ENCODE measurements at places on chromosomes 11 and 22.

DNA sequence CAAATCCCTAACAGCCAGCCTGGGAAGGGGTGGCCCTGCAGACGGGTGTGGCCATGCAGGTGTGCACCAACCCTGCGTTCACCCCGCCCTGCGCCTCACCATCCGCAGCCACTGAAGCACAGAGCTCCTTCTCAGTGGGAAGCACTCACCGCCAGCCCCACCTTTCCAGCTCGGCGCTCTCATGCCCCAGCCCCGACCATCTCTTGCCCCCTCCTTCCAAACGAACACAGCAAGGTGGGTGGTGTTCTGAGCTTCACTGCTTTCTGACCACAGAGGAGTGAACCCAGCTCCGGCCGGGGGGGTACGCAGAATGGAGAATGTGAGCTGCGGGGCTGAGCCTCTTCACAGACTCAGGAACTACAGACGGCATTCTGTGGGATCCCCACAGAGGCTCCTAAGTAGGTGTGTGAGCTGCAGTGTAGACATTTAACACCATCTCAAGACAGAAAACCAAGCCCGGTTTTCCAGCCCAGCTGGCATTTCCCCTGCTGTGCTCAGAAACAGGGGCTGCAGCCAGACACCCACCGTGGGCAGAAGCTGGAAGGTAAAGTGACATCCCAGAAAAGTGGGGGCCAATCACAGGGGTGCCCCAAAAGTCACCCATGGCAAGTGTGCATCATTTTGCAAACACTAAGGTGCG, 88.4 kb upstream of the RTL6 start:
- no peak for DNase-seq

DNA sequence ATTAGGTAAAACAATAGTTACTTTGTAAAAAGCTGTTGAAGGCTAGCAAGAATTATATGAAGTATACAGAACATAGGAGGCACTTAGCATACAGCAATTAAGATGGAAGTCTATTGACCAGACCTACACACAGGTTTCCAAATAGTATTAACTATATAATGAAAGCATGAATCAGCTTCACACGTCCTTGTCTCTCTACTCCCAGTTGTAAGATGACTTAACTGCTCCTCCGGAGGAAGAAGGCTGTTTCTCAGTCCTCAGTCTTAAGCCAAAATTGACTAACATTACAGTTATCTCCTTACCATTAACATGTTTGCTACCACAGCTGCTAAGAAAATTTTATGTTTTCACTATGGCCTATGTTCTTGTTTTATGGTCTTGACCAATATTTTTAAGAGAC, 24.7 kb downstream of the SIK3 start:
- DNase-seq: no peak

DNA sequence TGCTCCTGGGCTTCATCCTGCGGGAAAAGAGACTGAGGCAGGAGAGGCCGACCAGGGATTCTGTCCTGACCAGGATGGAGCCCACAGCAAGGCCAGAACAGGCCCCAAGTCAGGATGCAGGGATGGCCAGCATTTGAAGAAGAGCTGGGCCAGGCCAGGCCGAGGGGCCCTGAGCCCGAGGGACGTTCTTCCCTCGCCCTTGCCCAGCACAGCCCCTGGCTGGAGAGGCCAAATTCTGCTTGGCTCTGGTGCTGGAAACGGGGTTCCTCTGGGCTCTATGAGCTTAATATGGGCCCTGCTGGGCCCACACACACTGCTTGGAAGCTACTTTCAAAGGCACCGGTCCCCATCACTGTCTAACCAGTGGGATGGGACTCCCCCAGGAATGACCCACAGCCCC, 7.6 kb downstream of the APOBEC3G start:
- no peak for DNase-seq

- peak; percentile 79 for DNase-seq
Measured at GRCh38 chr11:94504689-94505293, 7.5 kb upstream of the C11orf97 start.

DNA sequence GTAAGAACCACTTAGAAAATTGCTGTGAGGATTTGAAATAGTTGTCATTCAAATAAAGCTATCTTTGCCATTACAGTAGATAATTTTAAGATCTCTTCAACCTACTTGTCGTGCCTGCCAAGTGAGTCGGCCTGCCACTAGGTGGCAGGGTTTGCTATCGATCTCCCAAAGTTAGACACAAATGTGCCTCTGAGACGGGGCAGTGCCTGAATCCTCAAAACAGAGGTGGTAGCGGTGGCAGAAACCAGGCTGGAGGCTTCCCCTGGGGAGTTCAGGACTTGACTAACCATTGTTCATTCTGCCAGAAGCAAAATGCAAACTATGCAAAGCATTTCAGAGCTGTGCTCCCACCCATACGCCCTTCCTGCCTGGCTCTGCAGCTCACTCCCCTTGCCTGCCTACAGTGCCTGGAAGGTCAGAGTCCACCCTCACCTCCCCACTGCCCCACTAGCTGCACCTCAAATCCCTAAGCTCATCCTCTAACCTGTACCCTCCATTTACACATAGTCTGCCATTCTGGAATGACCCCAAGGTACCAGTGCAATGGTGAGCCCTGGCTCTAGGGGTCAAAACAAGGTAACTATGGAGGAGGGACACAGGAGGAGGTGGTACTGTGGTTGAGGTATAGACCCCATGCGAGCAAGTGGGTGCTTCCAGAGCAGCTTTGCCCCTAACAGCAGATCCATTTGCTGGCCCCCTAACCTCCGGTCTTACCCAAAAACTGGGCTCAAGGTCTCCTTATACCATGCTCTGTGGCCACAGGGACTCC, 82.1 kb downstream of the C11orf58 start:
- DNase-seq: peak; percentile 57

DNA sequence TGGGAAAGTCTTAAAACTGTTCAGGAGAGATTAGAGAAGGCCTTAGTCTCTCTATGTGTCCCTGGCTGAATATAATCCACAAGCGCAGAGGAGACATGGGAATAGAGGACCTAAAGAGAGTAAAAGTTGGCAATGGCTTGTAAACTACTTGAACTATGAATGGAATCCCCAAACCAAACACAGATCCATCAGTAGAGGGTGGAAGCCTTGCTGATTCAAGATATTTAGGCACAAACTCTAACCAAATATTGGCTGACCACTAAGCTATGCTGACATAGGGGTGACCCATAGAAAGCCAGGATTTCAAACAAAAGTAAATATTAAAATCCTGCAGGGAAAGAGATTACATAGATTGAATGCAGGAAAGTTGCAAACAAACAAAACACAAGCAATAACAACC, 439.2 kb downstream of the DLG2 start:
- DNase-seq: no peak

- DNase-seq: no peak
Measured at GRCh38 chr22:48391820-48392219, 1435.9 kb downstream of the BRD1 start.

DNA sequence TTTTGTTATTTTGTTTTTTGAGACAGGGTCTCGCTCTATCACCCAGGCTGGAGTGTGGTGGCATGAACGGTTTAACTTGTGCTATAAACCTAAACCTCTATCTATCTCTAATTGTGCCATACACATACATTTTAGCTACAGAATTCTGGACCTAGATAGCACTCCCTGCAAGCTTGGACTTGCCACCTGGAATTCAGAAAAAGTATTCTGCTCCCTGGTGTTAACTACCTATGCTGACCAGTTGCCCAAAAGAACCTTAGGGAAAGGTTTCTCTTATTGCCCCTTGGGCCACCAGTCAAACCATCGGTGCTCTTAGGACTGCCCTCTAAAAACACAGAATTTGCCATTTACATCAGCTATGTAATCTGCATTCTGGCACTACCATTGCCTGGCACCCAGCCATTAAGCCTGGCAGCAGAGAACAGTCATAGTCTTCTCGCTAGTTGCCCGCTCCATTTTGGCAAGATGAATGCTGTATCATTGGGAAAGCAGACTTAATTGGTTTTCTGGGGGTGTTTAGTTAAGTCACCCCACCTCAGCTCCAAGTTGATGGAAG, 55.3 kb downstream of the ETS1 start:
- DNase-seq: no peak

DNA sequence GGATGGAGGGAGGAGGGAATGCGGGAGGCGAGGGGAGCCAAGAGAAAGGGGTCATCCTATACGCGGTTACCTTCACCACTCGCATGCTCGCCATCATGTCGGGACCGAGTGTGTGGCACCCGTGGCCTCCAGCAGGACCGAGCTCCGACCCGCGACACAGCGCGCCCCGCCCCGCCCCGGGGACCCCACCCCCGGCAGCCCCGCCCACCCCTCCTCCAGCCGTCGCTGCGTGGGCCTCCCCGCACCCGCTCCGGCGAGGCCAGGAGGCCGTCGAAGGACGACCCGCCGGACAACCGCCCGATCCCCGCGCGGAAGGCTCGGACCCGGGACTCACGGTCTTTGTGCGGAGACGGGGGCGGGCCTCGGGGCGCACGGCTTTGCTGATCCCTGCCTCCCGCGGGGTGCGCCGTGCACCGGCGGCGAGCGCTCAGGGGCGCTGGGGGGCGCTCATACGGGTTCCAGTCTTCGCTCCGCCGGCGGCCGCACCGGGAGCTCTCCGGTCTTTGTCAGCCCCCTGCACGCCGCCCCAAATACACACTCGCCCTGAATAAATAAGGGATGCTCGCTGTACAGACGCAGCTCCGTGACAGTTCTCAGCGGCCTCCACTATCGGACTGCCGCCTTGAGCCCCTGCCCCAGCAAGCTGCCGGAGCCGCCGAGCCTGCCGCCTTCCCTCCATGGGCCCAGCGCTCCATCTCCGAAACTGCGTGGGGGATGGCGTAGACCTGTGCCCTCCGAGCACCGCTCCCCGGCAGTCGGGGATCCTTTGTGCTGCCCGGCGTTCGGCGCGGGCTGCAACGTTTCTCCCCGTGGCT, at the start of gene UBE2L6:
Gene UBE2L6, minus strand, starts transcription at position 158 of the 815 bp plus-strand sequence. Its CDS starts 61 bp downstream, at position 97.
- DNase-seq: peak; percentile 66

DNA sequence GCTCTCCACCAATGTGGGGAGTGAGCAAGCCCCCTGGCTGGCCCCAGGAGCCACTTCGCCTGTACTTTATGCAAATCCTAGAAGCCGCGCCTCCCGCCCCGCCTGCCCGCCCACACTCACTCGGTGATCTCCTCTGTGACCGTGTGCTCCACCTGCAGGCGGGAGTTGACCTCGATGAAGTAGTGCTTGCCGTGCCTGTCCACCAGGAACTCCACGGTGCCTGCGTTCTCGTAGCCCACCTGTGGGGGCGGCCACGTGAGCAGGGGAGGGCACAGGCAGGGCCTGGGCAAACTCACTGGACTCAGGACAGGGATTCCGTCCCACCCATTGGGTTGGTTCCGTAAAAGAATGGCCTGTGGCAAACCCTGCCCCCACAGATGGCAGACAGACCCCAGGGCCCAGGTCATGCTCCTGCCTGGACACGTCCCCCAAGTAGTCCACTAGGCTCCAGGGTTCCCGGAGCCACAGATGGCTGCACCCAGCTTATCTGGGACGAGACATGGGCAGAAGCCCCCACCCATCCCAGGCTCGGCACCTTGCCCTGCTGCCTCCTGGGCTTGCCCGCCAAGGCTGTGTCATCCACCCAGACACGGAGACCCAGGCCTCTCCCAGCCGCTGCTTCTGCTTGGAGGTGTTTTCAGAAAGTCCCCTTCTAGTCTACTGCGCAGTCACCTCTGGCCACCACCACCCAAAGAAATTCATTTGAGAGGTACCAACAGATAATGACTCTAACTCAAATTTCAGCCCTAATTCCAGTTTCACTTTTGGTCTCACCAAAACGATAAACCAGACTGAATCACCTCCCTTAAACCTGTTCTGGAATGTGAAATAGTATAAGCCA, 12.1 kb downstream of the LRFN4 start:
- DNase-seq: peak; percentile 82

DNA sequence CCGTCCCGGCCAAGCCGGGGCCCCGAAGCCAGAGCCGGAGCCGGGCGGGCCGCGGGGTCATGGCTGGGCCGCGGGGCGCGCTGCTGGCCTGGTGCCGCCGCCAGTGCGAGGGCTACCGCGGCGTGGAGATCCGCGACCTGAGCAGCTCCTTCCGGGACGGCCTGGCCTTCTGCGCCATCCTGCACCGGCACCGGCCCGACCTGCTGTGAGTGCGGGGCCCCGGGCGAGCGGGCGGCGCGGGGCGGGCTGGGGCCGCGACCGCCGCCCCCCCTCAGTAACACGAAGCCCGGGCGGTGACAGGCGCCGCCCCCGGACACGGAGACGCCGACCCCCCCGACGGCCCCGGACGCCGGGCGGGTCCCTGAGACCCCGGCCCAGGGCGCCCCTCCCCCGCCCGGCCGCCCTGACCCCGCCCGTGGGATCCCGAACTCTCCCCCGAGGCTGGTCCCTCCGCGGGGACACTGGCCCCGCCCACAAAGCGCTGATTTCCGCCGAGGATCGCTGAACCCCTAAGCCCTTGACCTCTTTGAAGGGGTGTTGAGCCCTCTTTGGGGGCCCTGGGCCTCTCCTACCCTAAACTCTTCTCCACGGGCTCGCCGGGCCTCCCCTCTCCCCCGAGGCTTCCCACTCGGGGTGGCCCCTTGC, 389 bp downstream of the MICALL1 start:
- no peak for DNase-seq

DNA sequence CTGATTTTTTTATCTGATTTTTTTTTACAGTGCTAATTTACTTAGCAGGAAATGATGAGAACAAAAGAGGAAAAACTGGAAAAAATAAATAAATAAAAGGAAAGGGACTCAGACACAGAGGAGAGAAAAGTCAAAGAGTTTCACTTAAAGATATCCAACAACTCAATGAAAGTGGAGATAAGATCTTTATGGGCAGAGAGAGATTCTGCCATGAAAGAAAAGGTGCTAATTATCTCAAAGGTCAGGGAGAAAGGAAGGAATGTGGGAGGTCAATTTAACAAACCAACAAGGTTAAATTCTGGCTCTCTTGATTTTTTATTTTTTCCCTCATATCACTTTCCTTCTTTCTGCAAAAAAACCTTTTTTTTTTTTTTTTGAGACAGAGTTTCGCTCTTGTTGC, 86.0 kb downstream of the DENND5A start:
- DNase-seq: no peak

DNA sequence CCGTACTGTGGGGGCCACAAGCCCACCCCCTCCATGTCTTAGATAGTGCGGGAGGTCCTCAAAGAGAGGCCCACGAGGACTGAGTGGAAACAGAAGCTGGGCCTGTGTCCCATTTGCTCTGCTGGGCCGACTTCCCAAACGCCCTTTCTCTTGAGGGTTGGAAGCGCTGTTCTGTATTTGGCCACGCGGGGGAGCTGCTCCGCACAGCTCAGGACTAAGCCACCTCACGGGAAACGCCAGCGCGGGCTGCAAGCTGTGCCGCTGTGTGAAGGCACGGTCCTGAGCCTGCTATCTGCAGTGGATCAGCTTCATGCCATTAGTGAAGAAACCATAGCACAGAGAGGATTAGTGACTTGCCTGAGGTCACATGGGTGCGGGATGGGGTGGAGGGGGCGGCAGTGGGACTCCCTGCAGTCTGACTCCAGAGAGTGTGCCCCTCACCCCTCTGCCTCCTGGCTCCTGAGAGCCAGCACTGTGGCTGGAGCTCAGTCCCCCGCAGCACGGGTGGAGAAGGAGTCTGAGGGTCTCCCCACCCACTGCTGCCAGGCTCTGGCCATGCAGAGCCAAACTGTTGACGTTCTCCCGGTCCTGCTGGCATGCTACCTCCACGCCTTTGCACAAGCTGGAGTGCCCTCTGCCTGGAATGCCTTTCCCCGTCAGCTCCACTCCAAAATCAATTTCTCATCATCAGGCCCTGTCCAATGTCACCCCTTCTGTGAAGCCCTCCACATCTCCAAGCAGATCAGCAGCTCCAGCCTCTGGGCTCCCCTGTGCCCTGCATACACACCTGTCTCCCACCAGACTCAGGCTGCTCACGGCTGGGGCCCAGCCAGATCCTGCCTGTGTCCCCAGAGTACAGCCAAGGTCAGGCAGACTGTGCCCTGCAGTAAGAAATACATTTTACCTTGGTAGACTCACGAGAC, 51.5 kb upstream of the LRRC32 start:
- peak; percentile 89 for DNase-seq
